ENCODE measurements at places on chromosomes 12 and 14. TPM values are rescaled to one million over a fixed set of nuclear protein-coding genes. Genes with fewer than 3 reads are reported as not detected.

The JDP2 gene
- total RNA-seq, result 33.3 TPM

The PRIMA1 gene
- total RNA-seq, result 0.47 TPM

The ACSM4 gene
- not detected for total RNA-seq

The CSRP2 gene
- total RNA-seq, result 20.3 TPM

The HOXC5 gene
- total RNA-seq, result 0.47 TPM

The PLEKHH1 gene
- total RNA-seq, result 2.7 TPM

The RFX4 gene
- total RNA-seq, result 0.07 TPM

The AQP2 gene
- not detected for total RNA-seq

The NACA gene
- 1,421 TPM for total RNA-seq

The RHOJ gene
- not detected for total RNA-seq

The AKAP3 gene
- 0.11 TPM for total RNA-seq

The KRR1 gene
- total RNA-seq, result 65.8 TPM

The MANSC1 gene
- 4.5 TPM for total RNA-seq

The SLC6A13 gene
- total RNA-seq, result 0.25 TPM

The OTUB2 gene
- 2.9 TPM for total RNA-seq

The INHBC gene
- not detected for total RNA-seq

The KRT80 gene
- 38.7 TPM for total RNA-seq

The TEX52 gene
- total RNA-seq, result not detected

The KRT83 gene
- total RNA-seq, result 2.4 TPM

The GPR65 gene
- not detected for total RNA-seq

The GPR162 gene
- 0.64 TPM for total RNA-seq

The VDR gene
- 3.5 TPM for total RNA-seq

The KRT85 gene
- total RNA-seq, result not detected

The NTF3 gene
- not detected for total RNA-seq

The B4GALNT1 gene
- total RNA-seq, result 45.0 TPM

The FLVCR2 gene
- total RNA-seq, result 13.3 TPM

The CALM1 gene
- total RNA-seq, result 367 TPM

The SERPINA1 gene
- 2.8 TPM for total RNA-seq

The KRT75 gene
- total RNA-seq, result 0.15 TPM

The LBHD2 gene
- 0.22 TPM for total RNA-seq

The SYT1 gene
- total RNA-seq, result 5.6 TPM

The PPP4R3A gene
- 91.2 TPM for total RNA-seq

The CD69 gene
- not detected for total RNA-seq

The ZDHHC22 gene
- 0.20 TPM for total RNA-seq

The ACVRL1 gene
- total RNA-seq, result 0.11 TPM

The ASB2 gene
- total RNA-seq, result 0.76 TPM

The IL23A gene
- total RNA-seq, result 0.40 TPM

The RASSF9 gene
- total RNA-seq, result 1.2 TPM

The ADAMTS20 gene
- not detected for total RNA-seq

The TOMM20L gene
- not detected for total RNA-seq

The KRT73 gene
- total RNA-seq, result not detected

The FAM177A1 gene
- 114 TPM for total RNA-seq

The ESPL1 gene
- total RNA-seq, result 24.7 TPM

The GOLT1B gene
- 104 TPM for total RNA-seq

The FKBP11 gene
- total RNA-seq, result 53.9 TPM

The PPP4R4 gene
- total RNA-seq, result 0.24 TPM

The ERP27 gene
- total RNA-seq, result not detected

The SYNDIG1L gene
- not detected for total RNA-seq

The NINJ2 gene
- 0.53 TPM for total RNA-seq

The CHGA gene
- total RNA-seq, result 3.0 TPM

The NEUROD4 gene
- not detected for total RNA-seq

The CLEC4A gene
- not detected for total RNA-seq

The KCNK13 gene
- 0.18 TPM for total RNA-seq

The EML5 gene
- 0.40 TPM for total RNA-seq

The VASH1 gene
- total RNA-seq, result 4.3 TPM

The SLC6A15 gene
- total RNA-seq, result 3.2 TPM

The BEGAIN gene
- total RNA-seq, result 6.1 TPM

Measured in A549 treated with dexamethasone at 1 μM for 4 hours (cell line).